ENCODE measurements at places on chromosomes 5 and 9.

- no peak for DNase-seq
These were observed 272.2 kb downstream of the FSTL4 start for GRCh38 chr5:133340002-133340755.

DNA sequence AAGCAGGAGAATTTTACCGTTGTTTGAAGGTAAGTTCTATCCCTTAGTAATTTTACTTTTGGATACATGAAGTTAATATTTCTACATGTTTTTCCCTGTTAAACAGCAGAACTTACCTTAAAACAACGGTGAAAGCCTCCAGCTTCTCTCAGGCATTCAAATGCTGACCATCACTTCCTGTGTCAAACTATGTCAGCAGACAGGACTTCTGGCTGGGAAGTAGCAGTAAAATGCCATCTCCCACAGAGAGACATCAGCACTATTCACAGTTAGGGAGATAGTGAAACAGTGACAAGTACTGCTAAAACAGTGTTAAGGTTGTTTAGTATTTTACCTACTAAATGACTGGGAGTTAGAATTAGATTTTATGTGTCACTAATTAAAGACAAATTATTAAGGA lies 34.2 kb upstream of the GOLGA1 start:
- no peak for DNase-seq

- DNase-seq = no peak
These were observed 4.2 kb upstream of the UGT3A2 start for GRCh38 chr5:36070687-36071571.

DNA sequence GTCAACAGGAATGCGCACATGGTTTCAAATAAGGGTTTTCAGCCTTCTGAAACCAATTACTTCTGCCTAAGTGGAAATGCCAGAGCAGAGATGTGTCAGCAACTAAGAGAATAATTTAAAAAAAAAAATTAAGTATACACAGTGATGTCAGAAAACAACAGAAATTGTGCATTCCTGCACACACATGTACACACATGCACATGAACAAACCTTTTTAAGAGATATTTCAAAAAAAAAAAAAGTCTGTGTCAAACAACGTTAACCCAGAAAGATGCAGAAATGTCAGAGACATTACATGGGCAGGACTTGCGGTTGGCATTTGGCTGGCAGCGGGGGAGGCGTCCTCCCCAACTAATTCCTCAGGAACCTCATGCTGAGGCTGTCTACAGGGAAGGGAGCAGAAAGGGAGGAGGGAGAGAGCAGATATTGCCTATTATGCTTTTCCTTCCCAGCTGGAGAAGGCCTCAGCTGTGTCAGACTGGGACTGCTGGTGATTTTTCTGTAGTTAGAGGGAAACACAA lies 536.9 kb upstream of the WWC1 start:
- DNase-seq = no peak

DNA sequence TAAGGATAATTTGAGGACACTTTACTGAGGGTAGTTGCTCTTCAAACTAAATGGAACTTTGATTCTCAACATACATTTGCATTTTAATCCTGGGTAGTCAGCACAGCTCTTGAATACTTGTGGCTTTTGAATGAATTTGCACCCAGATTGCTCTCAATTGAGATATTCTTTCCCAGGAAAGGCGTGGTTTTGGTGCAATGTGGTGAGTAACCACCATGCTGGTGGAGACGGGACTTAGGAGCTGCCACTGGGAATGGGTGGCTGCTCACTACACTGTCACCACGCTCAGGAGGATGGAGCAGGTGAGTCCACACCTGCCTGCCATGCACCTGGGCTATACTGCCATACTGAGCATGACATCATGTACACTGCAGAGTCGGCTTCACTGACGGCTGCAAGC lies 99.2 kb downstream of the IRX1 start:
- no peak for DNase-seq
